M059J (cell line): ENCODE measurements at places on chromosomes 1 and 21. TPM values are rescaled to one million over a fixed set of nuclear protein-coding genes. Genes with fewer than 3 reads are reported as not detected.
A peak's percentile ranks its signal among the peaks of the same experiment; 100 is the strongest.

GIPC2 gene
- total RNA-seq: 1.0 and 1.7 TPM in 2 replicates

DNA sequence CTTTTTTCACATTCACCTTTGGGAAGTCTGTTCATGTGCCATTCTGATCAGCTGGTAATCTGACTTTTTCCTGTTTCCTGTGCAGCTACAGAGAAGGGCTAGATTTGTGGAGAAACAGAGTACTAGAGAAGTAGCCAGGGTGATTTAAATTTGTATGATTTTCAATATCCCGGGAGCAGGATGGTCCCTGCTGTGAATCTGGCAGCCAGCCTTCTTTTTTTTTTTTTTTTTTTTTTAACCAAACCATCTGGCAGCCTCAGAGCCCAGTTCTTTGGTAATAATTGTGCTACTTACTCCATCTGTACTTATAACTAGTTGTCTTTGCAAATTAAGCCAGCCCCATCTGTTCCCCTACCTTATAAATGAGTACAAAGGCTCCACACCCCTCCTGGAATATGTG is 248.6 kb upstream of the DEPDC1 start:
- no peak for DNase-seq

UBE2U gene
- not detected in 2 replicates for total RNA-seq

DNA sequence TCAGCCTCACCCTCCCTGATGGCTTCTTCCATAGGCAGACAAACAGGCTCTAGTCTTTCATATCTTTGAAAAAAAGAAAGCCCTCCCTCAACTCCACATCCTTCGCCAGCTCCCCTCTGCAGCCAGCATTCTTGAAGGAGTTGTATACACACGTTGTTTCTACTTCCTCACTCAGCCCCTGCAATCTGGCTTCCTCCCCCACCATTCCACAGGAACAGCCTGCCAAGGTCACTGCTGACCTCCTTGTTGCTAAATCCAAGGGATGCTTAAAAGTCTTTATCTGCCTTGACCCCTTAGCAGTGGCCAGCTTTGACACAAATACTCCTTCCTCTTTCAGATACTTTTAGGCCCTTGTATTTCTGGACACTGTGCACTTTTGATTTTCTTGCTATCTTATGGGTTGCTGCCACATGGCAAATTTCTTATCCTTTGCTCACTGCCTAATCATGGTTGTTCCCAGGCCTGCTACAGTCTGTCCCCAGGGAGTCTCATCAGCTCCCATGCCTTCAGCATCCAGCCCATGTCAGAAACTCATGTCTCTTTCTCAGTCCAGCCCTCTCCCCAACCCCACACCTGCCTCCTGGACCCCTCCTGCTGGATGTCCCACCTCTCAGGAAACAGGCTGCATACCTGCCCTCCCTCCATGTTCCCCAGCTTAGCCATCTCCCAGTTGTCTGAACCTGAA is 8.3 kb downstream of the FAM229A start:
- DNase-seq: no peak

DNA sequence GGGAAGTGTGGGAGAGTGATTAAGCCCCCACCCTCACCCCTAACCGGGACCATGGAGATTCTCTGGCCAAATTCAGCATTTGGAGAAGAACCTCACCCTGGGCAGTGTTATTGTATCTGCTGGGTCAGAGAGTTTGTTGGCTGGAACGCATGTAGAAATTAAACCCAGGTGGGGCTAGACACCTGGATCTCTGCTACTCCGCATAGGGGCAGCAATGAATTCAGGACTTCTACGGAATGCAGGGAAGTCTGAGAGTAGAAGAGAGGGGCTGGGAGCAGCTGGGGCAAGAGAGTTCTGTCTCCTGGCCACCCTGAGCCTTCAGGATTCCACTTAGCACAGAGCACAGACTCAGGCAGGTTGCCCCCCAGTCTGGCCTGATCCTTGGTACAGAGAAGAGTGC is 3.6 kb upstream of the CRABP2 start:
- no peak for DNase-seq

DNA sequence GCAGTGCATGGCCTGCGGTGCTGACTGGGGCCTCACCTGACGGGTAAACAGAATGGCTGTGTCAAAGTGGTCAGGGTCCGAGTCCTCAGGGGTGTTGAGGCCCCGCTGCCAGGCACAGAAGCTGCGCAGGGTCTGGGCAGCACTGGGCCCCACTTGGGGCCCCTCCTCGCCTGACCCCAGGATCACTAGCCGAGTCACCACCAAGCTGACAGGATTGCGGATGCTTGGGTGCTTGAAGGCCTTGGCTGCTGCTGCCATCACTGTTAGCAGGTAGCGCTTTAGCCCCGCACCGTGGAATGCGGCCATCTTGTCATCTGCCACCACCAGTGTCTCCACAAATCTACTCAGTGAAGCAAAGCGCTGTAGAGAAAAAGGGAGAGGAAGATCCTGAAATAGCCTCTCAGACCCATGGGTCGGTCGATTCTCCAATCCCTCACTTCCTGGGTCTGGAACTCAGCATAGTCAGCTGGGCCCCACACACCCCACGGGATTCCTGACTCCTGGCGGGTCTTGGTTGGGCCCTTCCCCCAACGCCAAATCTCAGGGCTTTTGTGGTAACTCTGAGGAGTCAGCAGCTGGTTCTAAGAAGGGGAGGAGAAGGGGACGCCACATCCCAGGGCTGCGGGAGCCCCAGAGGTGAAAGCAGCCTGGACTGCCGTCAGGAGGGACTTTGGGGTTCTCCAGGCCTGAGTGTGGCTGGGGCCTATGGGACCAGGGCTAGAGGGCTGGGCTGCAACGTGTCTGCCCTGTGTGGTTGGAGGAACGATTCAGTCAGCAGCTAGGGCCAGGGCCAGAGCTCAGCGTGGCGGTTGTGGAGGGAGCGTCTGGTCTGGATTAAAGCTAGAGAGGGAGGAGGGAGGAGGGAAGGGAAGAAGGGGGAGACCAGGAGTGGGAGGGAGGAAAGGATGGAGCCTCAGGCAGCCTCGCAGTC is 2.1 kb downstream of the ADAMTS4 start:
- DNase-seq: no peak

COL16A1 gene
- total RNA-seq: 2.0 and 4.0 TPM in 2 replicates

- DNase-seq: no peak
Measured at GRCh38 chr1:245327360-245327759, 172.6 kb downstream of the KIF26B start.

GRCh38 chr1:231862611-231863010 is 236.0 kb downstream of the DISC1 start:
- no peak for DNase-seq

- no peak for DNase-seq
Measured at GRCh38 chr1:183675883-183676585, 22.9 kb upstream of the APOBEC4 start.

EDN2 gene
- not detected in 2 replicates for total RNA-seq

GRCh38 chr1:56922070-56922469 is 43.7 kb downstream of the C8B start:
- no peak for DNase-seq

- peak; percentile 32 for DNase-seq
Measured at GRCh38 chr1:81801651-81802456, 1.1 kb downstream of the ADGRL2 start.

- DNase-seq: no peak
Measured at GRCh38 chr1:54252371-54252936, 52.5 kb downstream of the MRPL37 start.

DNA sequence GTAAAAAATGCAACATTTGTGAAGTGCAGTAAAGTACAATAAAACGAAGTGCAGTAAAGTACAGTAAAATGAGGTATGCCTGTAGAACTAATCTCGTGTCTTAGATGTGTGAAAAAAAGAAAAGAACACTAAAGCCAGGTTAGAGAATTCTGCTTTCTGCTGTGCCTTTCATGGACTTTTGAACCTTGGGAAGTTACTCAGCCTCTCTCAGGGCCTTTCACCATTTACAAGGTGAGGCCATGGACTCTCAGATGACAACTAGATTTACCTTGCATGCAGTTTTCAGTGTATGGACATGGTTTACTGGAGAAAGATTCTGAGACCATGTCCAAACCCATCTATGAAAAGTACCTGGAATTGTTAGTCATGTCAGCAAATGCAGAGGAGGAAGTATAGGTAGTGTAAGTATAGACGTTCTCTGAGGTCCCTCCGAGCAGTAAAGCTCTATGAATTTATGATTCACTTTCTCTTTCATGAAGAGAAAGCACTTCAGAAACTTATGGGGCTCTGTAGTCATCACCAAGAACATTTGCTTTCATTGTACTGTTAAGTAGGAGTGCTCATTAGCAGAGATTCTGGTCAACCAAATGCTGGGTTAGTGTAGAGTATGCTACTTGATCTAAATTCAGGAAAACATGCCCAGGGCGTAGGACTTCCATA is 143.1 kb downstream of the CACNA1E start:
- no peak for DNase-seq

- no peak for DNase-seq
Measured at GRCh38 chr1:204633665-204634064, 51.9 kb downstream of the LRRN2 start.

- no peak for DNase-seq
Measured at GRCh38 chr1:89201106-89201794, 2.5 kb upstream of the GBP4 start.

DNA sequence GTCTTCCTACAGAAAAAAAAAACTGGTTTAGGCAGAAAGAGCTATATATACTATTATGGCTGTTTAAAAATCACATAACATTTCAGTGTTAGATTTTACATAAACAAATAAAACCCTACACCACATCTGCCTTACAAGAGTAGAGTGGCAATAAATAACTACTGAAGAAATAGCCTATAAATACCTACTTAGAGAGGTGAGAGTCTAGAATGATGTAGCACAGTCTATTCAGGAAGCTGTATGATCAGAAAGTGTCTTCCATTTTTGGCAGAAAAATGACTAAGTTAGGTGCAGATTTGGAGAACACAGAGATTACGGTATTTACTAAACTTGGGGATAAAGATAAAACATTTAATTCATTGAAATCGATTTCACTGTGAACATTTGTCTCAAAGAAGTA is 75.5 kb downstream of the VAV3 start:
- DNase-seq: no peak

- no peak for DNase-seq
Measured at GRCh38 chr1:181089017-181089675, 646 bp downstream of the IER5 start.

- DNase-seq: peak; percentile 48
Measured at GRCh38 chr1:171805395-171806115, 24.1 kb downstream of the METTL13 start.

S100A16 gene
- total RNA-seq: 138 and 163 TPM in 2 replicates
